ENCODE measurements at places on chromosomes 5 and 9.

DNA sequence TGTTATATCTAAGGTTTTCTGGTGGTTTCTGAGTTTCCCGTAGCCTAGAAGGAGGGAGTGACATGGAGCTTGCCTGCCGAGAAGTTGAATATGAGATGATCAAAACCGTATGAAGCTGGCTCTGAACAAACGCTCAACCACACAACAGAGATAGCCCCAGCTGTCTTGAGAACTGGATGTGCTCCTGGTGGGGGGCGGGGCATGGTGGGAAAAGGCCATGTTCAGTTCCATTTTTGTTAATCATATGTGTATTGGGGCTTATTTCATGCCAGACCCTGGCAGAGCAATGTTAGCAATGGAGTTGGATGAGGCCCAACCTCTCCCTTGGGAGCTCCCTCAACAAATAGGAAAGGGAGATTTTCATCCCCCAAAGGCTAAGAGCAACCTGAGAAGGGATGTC, 4.8 kb downstream of the CCL19 start:
- DNase-seq = no peak

DNA sequence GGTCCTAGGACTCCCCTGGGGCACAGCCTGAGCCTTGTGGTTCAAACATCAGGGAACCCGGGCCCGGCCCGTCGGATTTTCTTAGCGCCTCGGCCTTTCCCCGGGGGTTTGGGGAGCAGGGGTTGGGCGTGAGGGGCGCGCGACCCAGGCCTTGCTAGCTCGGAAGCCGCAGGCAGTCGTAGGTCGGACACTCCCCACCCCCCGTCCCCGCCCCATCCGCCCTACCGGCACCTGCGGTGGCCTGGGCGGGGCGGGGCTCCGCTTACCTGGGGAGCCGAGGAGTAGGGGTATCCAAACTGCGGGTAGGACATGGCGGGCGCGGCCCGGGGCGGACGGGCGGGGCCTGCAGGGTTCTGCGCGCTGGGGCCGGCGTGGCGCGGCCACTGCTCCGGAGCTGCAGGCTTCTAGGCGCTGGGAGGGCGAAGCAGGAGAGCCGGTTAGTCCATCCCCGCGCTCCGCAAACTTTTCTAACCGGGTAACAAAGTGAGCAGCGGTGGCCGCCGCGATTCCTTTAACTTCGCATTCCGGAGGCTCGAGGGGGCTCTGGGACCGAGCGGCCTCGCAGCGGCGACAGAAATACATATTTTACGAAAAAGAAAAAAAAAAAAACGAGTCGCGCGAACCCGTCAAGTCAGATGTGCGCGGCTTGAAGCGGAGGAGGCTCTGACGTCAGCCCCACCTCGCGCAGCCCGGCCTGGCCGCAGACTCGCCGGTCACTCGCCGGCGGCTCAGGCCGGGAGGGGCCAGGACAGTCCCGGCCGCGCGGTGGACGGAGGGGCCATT, at the start of gene IRX4:
IRX4 (minus strand) TSS at position 589 of the 783 bp plus-strand sequence; CDS start at position 311, 278 bp downstream.
- no peak for DNase-seq

- DNase-seq = no peak
Observed at GRCh38 chr9:7653262-7653661, 146.3 kb downstream of the DMAC1 start.

GRCh38 chr5:126948011-126948355, 82.4 kb downstream of the MARCHF3 start:
- no peak for DNase-seq
